HTR-8/SVneo (cell line): ENCODE measurements at places on chromosomes 5 and 9.

DNA sequence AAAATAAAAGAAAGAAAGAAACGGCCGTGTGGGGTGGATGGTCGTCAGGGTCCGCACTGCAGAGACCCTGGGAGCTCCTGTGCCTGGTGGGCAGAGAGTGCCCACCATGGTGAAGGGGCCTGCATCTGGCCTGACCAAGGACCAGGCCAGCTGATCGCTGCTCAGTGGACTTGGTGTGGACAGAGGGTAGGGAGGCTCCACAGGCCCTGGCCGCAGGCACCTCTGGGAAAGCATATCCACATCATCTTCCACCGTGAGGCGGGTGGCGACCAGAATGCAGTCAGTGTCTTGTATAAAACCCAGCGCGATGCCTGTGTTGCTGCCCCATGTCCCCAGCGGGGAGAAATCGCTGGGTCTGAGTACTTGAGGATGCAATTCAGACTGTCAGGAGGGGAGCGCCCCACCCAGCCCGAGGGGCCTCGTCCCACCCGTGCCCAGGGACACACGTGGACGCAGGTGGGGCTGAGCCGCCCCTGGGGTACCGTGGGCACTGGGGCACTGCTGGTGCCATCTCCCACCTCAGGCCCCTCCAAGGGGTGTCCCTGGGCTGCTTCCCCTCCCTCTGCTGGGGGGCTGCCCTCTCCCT lies 27.8 kb upstream of the SLC6A19 start:
- no peak for DNase-seq

GRCh38 chr5:159106193-159106568 lies 6.5 kb upstream of the EBF1 start:
- no peak for DNase-seq

- no peak for DNase-seq
Measured at GRCh38 chr5:116395631-116396203, 178.9 kb downstream of the SEMA6A start.

GRCh38 chr9:136806631-136807201 lies 1.0 kb upstream of the RABL6 start:
- DNase-seq = no peak

DNA sequence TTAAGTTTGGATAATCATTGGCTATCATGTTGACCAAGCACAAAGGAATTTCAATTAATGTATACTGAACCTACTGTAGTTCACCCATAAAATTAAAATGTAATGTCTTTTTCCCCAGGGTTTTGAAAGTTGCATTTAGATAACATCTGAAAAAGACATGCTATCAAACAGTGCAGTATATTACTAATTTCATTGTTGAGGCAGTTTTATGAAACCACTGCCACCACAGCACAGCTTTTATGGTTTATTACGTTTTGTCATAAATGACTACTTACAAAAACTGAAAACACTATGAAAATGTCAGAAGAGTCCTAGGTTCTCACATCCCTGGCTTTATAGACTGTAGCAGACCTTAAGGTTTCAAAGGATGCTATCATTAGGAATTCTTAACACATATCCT lies 32.0 kb upstream of the HAPLN1 start:
- no peak for DNase-seq

DNA sequence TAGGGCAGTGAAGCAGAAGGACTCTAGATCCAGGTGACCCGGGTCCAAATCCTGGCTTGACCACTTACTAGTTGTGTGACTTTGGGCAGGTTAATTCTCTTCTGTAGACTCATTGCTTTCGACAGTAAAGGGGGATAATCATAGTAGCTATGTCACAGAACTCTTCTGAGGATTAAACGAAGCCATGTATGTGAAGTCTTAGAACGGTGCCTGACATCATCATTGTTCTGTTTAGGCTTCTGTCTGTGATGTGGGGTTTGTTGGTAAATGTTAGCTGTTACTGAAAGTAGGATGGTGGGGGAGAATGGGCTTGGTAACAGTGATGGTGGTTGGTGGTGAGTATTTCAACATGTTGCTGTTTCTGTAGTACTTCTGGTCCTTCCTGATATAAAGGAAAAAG lies 73.7 kb downstream of the MAP1B start:
- no peak for DNase-seq
